ENCODE measurements at places on chromosomes 13 and 19.

- DNase-seq, result no peak
Measured at GRCh38 chr13:42720858-42721219, 60.5 kb upstream of the FAM216B start.

GRCh38 chr13:25046274-25046984 lies 49.5 kb upstream of the PABPC3 start:
- peak; percentile 28 for DNase-seq

DNA sequence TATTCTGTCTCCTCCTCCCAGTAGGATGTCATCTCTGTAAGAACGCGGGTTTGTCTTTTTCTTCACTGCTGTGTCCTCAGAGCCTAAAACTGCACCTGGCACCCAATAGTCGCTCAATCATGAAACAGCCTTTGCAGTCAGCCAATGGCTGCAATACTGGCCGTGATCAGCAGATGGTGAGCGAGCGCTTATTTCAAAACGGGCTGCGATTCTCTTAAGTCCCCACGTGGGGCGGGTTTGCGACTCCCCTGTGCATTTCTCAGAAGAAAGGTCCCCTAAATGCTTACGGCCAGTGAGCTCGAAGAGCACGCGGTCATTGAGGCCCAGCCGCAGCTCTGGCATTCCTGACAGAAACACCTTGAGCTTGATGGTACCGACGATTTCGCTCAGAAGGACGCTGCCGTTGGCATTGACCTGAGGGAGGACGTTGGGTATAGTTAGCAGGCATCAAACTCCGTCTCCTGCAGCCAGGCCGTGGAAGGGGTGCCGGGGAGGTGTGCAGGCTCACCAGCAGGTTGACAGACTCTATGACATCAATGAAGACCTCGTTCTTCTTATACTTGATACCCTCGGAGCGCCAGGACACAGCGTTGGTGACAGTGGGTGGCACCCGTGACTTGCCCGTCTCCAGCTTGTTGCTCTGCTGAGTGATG lies 6.0 kb downstream of the AP1M2 start:
- DNase-seq, result peak; percentile 97

DNA sequence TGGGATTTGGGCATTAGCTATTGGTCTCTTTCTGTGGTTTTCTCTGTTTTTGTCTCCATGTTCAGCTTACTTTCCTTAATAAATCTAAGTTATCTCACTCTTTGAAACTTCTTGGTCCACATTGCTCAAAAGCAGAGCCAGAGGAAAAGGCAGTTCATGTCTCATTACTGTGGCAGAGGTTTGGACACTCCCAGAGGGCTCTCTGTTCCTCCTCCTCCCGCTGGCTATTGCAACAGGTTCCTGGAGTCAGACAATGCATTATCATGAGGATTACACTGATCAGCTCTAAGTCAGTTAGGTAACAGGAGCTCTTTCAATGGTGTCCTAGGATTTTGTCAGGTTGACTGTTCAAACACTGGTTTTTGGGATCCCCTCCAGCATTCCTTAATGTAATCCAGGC lies 298.8 kb downstream of the NDFIP2 start:
- no peak for DNase-seq

DNA sequence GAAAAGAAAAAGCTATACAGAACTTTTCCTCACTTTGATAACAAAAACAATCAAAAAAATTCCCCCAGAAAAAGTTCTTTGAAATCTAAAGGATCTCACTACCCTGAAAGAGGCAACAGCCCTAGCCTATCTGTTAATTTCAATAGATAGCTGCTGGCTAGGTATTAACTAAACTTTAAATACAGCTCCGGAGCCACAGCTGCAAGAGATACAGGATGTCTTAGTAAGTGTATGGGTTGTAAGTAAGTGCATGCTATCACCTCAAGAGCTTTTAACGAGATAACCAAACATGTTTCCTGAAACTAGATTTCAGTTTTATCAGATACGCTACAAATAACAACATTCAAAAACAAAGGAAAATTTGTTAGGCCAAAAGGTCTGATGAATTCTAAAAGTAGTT lies 148.4 kb downstream of the KLF12 start:
- DNase-seq, result no peak

DNA sequence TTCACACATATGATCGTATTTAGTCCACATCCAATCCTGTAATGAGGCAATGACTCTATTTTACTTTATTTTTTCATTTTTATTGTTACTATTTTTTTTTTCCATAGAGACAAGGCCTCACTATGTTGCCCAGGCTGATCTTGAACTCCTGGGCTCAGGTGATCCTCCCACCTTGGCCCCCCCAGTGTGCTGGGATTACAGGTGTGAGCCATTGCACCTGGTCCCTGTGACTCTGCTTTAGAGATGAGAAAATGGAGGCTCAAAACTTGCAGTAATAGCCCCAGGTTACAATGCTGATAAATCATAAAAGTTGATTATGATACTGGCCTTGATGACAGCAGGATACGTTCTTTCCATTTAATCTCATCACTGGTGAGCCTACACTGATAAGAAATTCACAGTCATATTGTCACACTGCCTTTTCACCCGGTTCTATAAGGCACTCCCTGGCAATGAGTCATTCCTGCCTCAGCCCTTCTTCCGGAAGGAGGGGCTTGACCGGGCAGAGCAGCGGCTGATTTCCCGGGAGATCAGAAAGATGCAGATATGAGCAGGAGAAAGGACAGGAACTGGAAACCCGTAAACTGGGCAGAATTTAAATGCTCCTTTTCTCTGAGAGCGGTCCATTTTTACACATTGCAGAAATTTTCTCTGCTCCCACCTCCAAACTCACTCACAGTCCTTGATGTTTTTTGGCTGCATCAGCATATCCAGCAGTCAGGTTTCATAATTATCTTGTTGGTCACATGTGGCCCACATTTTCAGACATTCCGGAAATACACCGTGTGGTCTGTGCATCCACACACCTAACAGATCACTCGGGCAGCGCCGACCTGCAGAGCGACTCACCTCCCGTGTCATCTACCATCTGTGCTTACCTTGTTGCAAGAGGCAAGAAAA lies 616.4 kb downstream of the EFNB2 start:
- no peak for DNase-seq

DNA sequence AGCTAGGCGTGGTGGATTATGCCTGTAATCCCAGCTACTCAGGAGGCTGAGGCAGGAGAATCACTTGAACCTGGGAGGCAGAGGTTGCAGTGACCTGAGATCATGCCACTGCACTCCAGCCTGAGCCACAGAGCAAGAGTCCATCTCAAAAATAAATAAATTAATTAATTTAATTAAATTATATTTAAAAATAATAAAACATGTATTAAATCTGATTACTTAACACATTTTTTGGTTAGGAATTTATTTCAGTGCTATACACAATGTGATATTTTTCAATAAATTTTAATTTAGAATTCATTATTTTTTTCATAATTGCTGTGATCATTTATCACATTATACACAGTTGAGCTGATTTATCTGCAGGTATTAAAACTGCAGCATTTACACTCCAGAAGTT lies 1101.5 kb upstream of the MIR17HG start:
- no peak for DNase-seq

- no peak for DNase-seq
Measured at GRCh38 chr19:58128041-58128685, 22.4 kb downstream of the ZNF329 start.

DNA sequence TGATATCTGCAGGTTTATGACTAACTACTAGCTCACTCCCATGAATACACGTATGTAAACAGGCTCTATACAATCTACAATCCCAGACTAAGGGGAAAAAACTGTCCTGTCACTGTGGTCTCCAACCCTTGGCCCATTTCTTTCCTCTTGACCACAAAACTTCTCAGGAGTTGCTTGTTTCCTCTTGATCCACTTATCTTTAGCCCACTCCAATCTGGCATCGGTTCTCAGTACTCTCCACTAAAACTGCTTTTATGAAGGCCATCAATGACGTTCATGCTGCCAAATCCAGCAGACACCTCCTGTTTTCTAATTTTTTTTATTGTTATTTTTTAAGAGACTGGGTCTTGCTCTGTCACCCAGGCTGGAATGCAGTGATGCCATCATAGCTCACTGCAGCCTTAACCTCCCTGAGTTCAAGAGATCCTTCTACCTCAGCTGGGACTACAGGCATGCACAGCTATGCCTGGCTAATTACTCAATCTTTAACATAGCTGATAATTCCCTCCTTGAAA lies 31.9 kb upstream of the USPL1 start:
- peak; percentile 97 for DNase-seq

DNA sequence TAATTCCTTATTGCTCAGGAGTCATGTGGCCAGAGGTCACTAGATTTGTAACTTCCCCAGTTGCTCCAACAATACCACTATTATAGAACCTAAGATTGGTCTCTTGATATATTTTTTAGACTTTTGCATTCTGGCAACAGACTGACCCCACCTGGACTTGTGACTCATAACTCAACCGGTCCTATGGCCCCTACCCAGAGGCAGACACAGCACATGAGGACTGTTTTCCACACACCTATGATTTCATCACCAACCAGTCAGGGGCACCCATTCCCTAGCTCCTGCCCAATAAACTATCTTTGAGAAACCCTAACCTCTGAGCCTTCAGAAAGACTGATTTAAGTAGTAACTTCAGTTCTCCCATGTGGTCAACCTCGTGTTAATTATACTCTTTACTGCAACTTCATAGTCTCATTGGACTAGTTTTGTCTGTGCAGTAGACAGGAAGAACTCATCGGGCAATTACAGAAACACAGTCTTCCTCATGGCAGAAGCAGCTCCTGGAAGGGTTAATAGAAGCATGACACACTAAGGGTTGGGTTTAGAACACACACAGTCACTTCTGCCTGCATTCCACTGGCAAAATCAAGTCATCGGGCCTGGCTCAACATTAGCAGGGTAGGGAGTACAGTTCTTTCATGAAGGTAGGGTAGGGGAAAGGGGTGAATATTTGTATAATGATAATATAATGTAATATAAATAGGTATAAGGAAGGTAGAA lies 251.8 kb downstream of the UQCRFS1 start:
- no peak for DNase-seq

DNA sequence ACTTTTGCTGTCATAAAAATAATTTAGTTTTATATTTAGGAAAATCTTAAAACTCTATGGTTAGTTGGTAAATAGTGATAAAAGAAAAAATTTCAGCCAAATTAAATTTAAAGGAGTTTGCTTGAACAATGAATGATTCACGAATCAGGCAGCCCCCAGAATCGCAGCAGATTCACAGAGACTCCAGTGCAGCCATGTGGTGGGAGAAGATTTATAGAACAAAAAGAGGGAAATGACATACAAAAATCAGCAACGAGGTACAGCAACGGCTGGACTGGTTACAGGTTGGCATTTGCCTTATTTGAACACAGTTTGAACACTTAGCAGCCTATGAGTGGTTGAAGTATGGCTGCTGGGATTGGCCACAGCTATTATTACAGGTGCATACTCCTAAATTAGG lies 96.4 kb upstream of the MYCBP2 start:
- DNase-seq, result no peak

DNA sequence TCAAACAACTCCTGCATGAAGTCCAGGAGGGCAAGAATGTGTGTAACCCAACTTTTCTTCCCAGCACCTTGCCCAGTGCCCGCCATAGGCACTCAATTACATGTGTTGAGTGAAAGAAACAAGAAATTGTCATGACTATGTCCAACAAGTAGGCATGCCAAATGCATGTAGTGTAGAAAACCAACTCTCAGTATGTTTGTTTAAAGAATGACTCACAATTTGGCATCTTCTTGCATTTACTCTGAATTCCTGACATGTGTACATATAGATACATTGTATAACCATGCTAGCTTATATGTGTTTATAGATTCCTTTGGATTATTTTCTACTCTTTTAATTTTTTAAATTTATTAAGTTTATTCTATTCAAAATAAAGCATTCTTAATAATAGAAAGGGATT lies 305.0 kb downstream of the EFNB2 start:
- DNase-seq, result no peak

- DNase-seq, result no peak
Measured at GRCh38 chr19:51026554-51026831, at the start of gene KLK11. Gene KLK11, minus strand, starts transcription at chr19:51026616. Its CDS starts 985 bp downstream, at chr19:51025631.

DNA sequence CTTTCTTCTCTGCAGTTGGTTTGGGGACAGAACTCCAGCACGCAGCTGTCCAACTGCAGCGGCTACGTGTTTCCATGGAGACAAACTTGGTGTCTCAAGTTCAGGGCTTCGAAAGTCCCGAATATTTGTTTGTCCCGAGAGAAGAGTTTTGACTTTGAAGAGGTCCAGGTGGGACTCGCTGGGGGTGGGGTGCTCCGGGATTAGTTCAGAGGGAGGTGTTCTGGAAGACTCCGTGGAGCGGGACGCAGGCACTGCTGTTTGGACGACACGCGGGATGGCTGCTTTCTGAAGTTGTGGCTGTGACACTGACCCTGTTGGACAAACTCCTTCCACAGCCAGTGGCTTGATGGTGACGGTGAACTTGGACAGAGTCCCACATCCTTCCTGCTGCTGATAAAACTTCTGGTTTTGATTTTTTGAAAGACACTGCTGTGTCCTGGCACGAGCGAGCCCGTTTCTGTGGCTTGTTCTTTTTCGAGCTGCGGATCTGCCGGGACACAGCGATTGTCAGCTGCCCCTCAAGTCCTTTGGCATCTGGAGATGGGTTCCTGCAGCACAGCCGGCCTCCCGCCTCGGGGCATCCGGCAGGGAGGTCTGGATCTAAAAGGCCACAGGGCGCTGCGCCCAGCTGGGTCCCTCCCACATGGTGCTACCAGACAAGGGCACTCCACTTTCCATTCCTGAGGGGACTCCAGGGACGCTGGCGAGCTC lies 15.9 kb upstream of the RANBP3 start:
- DNase-seq, result peak; percentile 31

GRCh38 chr19:32910094-32910493 lies 40.5 kb upstream of the SLC7A9 start:
- DNase-seq, result no peak

DNA sequence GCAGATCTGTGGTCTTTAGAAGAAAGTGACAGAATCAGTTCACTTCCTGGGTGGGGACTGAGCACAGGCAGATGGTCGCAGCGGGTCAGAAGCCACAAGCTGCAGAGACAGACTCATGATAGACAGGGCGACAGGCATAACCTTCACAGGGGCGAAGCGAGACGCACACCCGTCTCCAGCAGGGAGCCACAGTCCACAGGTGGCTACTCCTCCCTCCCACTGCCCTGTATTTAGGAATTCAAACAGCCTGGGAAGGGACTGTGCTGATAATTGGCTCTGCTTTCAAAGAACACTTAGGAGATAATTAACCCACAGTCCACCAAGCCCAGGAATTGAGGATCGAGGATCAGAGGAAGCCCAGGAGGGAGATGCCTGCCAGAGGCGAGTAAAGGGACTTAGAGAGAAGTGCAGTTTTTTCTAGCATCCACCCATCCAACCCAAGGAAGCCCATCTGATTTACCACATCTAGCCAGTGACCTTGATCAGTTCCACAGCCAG lies 23.2 kb downstream of the RFX2 start:
- no peak for DNase-seq

GRCh38 chr19:10422846-10423245 lies 2.5 kb downstream of the PDE4A start:
- DNase-seq, result no peak

DNA sequence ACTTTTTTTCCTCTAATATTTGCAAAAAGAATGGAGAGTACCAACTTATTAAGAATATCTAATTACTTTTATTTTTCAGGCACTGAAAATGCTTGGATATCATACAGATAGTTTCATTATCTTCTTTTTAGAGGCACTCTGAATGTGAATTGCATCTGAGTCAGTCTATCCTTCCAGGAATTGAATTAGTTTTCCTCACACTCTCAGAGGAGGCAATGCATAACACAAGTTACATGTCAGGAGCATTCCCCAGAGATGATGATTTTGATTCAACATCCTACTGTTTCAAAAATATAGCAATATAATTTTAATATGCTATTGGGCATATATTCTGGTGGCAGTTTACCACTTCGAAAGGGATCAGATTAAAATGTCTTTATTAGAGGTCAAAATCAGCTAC lies 1315.4 kb downstream of the PCDH9 start:
- no peak for DNase-seq

GRCh38 chr19:40726279-40726678 lies 9.4 kb downstream of the ITPKC start:
- no peak for DNase-seq

GRCh38 chr19:12648088-12648487 lies 18.5 kb downstream of the MAN2B1 start:
- DNase-seq, result no peak

All from common myeloid progenitor, CD34-positive (primary cell).